ENCODE measurements at places on chromosomes 2 and 18.

DNA sequence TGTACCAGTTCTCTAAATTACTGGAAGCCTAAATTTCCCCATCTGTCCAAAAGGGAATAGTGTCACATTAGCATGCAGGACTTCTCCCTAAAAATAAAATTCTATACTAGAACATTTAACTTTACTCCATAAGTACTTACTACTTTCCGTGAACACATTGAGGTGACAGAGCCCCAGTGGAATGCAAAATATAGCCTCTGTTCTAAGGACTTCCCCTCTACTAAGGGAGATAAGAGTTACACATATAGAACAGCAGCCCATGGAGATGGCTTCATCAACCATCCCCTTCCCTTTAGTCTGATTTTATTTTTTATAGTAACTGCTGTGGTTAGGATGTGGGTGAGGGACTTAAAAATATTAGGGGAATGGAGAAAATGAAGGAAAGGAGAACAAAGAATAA is 68.9 kb upstream of the STPG4 start:
- DNase-seq: peak; percentile 23

DNA sequence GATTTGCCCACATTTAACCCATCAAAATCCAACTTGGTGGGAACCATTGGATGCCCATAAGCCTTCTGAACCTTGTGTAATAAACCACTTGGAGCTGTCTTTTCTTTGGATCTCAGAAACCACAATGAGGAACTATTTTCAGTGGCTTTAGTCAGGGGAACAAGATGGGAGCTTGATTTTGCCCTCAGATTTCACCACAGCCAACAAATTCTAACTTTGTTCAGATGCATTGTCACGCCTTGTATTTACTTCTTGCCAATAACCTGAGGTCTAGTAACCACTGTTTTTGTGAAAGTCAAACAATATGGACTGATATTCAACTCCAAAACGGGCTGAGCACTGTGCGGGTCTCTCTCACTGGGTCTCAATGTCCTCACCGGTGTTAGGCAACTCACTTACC is 508.2 kb downstream of the TNS1 start:
- DNase-seq: peak; percentile 35

DNA sequence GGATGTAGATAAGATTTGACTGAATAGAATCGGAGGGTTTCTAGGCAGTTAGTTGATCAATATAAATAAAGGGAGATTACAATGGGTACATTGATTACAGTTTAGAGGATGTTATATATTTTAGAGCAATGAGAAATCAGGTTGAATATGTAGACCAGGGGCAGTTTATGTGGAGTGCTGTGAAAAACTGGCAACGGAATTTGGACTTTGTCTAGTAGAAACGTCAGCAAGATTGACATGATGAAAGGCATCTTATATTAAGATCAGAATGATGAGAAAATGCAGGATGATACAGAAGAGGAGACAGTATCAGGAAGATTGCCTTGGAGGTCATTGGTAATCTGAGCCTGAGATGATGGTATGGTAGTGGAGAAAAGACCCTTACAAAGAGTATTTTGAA is 39.9 kb downstream of the RAB10 start:
- DNase-seq: no peak

- DNase-seq: no peak
Observed at GRCh38 chr2:138279871-138280270, 221.7 kb upstream of the SPOPL start.

DNA sequence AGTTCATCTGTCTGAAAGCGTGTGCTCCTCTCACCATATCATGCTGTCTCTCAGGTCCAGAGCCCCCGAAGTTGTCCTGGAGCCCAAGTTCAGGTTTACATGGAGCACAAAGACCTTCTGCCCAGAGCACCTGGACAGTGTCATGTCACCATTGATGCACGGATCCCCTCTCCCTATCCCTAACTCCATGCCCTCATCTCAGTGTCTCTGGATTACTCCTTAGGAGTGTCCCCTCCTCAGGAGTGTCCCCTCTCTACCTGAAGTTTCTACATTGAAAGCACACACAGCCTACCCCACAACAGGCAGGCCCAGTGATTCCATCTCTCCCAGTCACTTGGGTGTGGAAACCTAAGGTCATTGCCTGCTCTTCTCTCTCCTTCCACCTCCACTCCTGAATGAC is 144.1 kb upstream of the NCKAP5 start:
- no peak for DNase-seq

- DNase-seq: no peak
Observed at GRCh38 chr18:11785444-11786055, 65.7 kb upstream of the CHMP1B start.

- DNase-seq: peak; percentile 79
Observed at GRCh38 chr2:165251366-165251765, 12.2 kb downstream of the SCN2A start.

DNA sequence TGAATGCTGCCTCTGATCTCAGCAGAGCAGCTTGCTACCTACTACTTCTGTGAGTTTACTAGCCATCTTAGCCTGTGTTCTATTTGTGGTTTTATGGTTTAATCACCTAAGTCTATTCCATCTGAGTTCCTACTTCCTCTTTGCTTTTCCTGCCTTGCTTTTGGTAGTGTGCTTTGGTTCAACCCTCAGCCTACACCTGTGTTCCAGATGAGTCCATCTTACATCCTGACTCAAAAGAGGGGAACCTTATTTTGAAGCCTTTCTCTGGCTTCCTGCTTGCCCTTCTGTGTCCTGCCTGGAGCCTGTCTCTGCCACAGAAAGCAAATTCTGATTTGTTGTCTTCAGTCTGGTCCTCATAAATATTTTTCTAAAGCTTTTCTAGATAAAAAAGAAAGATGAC is 530.3 kb upstream of the MEX3C start:
- DNase-seq: no peak

DNA sequence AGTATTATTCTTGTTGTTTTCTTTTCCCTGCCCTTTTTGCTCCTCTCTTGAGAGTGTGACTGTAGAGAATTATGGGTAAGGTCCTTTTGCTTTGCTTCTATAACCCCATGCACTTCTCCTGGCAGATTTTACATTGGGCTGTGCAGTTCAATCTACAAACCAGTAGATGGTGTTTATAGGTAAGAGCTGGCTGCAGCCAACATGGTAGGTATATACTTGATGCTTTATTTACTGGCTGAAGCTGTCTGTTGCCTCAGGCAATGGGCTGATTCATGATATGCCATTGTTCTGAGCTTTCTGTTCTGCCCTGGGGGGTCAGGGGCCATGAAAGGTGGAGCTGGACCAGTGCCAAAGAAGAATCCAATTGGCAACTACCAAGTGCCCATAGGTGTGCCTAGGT is 48.3 kb upstream of the MYL1 start:
- DNase-seq: peak; percentile 14
